Uterine smooth muscle cell (primary cell): ENCODE measurements at places on chromosomes 2 and 18. TPM values are rescaled to one million over a fixed set of nuclear protein-coding genes. Genes with fewer than 3 reads are reported as not detected.

Gene FAM237A
- total RNA-seq = not detected in 2 replicates

Gene CYP26B1
- total RNA-seq = 0.33 and 0.37 TPM in 2 replicates

Gene LIMS3
- total RNA-seq = 13.9 and 14.7 TPM in 2 replicates

Gene PGAP1
- 8.5 and 11.6 TPM in 2 replicates for total RNA-seq

Gene RETREG2
- 75.1 and 77.5 TPM in 2 replicates for total RNA-seq

Gene TEX44
- not detected in 2 replicates for total RNA-seq

Gene LYG1
- total RNA-seq = 0.22 and 0.50 TPM in 2 replicates

Gene C18orf54
- 4.5 and 10.2 TPM in 2 replicates for total RNA-seq

Gene MXD1
- total RNA-seq = 5.1 and 12.2 TPM in 2 replicates

Gene TMEM198
- total RNA-seq = 0.77 and 1.9 TPM in 2 replicates

Gene RNF125
- total RNA-seq = 0.50 and 0.89 TPM in 2 replicates

Gene VIL1
- 0.12 TPM in 1 of 2 replicates, not detected in the other for total RNA-seq

Gene PDE11A
- total RNA-seq = 0.33 and 0.50 TPM in 2 replicates

Gene CNPPD1
- total RNA-seq = 26.9 and 31.2 TPM in 2 replicates

Gene STK16
- total RNA-seq = 42.4 and 48.9 TPM in 2 replicates

Gene GALR1
- total RNA-seq = under 0.01 TPM in 1 of 2 replicates, not detected in the other

Gene AQP12A
- total RNA-seq = not detected in 2 replicates

Gene IMPACT
- total RNA-seq = 25.2 and 29.6 TPM in 2 replicates

Gene CFAP65
- not detected in 2 replicates for total RNA-seq

Gene REEP1
- 0.11 and 0.12 TPM in 2 replicates for total RNA-seq

Gene UGT1A10
- total RNA-seq = 0.11 TPM in 1 of 2 replicates, not detected in the other

Gene RESP18
- not detected in 2 replicates for total RNA-seq

Gene ANTXR1
- total RNA-seq = 25.6 and 79.0 TPM in 2 replicates

Gene KIF1A
- not detected in 2 replicates for total RNA-seq

Gene CPSF3
- 68.1 and 110 TPM in 2 replicates for total RNA-seq

Gene PPP1R1C
- total RNA-seq = 0.25 and 2.2 TPM in 2 replicates

Gene KHK
- total RNA-seq = 1.2 and 3.1 TPM in 2 replicates

Gene ASB18
- not detected in 2 replicates for total RNA-seq
